ENCODE measurements at places on chromosomes 12 and 14. TPM values are rescaled to one million over a fixed set of nuclear protein-coding genes. Genes with fewer than 3 reads are reported as not detected.

GRCh38 chr14:71117839-71118743 is 210.8 kb downstream of the PCNX1 start:
- DNase-seq = no peak

DNA sequence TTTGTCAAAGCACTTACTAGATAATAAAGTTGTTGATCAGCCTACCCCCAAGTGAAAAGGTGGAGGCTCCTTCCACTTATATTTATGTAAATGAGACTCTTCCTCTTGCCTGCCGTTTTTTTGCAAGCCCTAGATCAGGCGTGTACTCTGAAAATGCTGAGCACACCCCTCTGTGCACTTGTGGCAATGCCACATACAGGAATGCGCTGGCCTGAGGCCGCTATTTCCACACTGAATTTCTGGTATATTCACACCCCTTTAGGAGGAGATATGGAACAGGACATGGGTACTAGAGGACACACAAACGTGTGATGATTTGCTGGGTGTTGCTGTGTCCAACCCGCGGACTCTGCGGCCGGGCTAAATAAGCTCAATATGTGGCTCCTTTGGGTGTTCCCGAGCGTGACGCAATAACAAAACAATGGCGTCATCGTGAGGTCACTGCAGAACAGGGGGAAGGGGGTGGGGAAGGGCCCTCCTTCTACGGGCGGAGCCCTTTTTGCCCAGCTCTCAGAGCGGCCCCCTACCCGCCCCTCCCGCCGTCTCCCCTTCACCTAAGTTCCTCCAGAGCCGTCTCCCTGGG is 554 bp upstream of the TSPAN31 start:
- peak; percentile 83 for DNase-seq

BEGAIN gene
- total RNA-seq = 0.68 TPM

TMEM132C gene
- 2.6 TPM for total RNA-seq
